ENCODE measurements at places on chromosomes 12 and 14.

- no peak for DNase-seq
Observed at GRCh38 chr12:116529686-116530085, 29.5 kb upstream of the MAP1LC3B2 start.

GRCh38 chr12:39752482-39753137, 133.0 kb upstream of the ABCD2 start:
- no peak for DNase-seq

GRCh38 chr14:102226356-102227125, 78.4 kb downstream of the MOK start:
- DNase-seq, result no peak

DNA sequence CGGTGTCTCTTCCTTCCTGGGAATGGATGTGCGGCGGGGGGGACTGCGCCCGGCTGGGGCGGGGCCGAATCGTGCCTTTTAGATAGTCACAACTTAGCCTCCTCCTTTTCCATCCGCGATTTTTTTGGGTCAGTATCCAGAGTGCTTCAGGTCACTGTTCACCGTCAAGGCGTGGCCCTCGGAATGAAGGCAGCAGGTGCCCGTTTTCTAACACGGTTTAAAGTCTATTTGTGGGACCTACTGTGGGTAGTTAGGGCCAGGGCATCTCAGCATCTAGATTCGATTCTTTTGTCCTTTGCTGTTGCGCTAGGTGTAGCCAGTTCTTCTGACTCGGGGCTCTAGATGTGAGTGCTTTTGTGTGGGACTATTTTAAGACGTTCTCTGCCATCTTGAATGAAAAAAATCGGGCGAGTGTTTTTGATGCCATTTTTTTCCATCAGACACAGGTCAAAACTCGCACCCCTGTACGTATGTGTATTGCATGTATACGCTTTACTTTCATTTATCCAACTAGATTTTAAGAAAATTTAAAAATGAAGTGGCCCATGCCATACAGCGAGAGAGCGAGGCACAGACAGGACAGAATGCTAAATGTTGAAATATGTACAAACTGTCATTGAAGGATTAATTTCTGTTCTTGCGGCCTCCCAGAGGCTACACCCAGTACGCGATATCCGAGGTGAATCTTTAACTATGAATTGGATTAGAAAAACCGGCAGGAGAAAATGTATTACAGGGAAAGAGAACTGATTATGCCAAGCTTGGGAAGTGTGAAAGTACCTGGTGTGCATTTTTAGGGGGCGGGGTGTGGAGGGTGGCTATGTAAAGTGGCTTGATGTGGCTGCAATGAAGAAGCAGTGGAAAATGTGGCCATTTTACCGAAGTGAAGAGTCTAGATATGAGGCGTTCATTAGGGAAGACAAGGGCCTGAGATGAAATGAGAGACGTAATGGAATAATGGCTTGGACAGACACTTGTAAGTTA, 835 bp downstream of the VEZT start:
- peak; percentile 48 for DNase-seq

- DNase-seq, result no peak
Observed at GRCh38 chr12:109815225-109815624, 18.0 kb downstream of the TRPV4 start.

GRCh38 chr12:164207-164606, 49.8 kb downstream of the SLC6A12 start:
- DNase-seq, result no peak

- no peak for DNase-seq
Observed at GRCh38 chr14:73262427-73263183, 25.3 kb downstream of the PAPLN start.

DNA sequence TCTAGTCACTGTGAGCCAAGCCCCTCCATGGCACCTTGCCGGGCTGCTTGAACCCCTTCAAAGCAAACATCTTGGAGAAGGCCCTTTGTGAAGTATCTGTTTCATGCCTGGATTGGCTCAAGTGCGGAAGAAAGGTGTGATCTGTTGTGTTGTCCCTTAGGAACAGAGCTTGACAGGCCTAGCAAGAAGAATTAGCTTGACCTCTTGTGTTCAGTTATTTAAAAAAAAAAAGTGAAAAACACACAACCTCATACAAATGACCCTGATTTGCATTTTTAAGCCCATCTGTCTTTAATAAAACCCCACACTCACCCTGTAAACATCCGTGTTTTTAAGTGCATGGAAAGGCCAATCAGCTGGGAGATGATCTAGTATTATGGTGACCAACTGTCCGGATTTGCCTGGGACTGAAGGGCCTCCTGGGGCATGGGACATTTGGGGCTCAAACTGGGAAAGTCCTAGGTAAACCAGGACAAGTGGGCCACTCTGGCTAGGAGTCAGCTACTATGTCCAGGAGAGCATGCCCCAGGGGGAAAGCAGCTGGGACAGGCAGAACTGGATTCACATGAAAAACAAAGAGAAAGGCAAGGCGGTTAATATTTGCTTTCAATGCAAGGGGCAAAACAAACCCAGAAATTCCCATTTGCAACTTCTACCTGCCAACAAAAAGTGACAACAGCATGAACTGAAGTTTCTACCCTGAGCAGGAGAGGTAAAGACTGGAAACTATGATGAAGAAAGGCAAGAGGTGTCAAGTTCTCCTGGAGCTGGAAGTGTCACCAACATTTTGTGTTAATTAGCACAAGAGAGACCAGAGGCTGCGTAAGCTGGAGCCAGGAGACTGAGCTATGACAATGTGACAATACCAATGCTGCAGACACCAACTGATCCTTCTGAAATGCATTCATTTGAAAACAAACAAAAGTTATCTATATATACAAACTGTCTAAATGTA, 78.6 kb downstream of the CLMN start:
- no peak for DNase-seq

DNA sequence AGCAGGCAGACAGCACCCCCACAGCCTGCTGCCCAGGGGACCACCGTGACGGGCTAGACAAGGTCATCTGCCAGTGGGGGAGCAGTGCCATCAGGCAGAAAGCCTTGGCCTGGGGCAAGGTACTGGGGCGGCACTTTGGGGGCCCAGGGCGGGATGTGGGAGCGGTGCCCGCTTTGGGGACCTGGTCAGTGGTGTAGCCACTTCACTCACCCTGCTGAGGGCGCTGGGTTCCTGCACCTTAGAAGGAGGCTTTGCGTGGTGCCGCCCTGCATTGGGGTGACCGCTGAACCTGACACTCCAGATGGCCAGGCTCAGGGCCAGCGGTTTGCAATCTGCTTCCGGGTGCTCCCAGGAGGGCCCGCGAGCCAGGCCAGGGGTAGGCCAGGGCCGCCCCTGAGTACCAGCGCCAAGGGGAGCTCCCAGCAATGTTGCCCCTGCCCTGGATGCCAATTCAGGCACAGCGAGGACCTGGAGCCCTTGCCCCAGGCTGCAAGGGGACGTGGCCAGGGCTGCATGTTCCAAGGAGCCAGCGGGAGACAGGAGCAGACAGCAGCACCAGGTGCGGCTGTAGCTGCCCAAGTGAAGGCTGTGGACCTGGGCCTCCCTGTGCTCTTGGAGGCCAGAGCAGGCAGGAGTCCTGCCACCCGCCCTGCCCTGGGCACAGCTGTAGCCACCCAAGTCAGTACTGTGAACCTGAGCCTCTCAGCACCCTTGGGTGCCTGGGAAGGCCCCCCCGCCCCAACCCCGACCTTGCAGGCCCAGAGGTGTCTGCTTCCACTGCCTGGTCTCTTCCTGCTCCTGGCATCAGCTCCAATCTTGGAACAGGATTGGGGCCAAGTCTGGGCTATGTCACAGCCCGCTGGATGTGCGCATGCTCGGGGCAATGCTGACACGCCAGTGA, 550.7 kb downstream of the SLC6A15 start:
- DNase-seq, result no peak

DNA sequence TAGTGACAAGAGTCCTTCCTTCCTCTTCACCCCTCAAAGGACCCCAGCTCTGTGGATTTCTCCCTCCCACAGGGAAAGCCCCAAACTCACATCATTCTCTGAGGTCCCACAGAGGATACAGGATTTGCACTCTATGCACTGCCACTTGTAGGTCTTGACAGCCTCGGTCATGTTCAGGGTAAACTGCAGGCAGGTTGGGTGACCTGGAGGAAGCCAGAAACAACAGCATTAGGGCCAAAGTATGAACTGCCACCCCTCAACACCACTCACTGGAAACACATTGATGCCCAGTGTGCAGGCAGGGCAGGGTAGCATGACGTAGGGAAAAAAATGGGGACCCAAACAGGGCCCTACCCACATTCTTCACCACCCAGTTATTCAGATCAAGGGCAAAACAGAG, 264.4 kb downstream of the DPF3 start:
- DNase-seq, result no peak

GRCh38 chr14:69921052-69921451, 41.8 kb downstream of the SMOC1 start:
- no peak for DNase-seq

DNA sequence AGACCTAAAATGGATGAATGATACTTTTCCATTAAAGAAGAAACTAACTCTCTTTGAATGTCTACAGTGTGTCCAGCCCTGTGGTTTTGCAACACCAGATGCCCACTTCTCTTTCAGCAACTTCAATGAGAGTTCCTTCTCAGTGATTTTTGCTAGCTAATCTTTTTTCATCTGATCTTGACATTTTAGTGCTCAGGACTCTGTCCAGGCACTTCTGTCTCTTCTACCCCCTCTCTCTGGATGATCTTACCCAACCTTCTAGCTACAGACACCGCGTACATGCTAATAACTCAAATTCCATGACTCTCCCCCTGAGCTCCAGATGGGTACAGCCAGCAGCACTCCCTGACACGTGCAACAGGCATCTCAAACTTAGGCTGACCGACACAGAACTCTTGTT, 161.1 kb upstream of the FOXN3 start:
- DNase-seq, result no peak

DNA sequence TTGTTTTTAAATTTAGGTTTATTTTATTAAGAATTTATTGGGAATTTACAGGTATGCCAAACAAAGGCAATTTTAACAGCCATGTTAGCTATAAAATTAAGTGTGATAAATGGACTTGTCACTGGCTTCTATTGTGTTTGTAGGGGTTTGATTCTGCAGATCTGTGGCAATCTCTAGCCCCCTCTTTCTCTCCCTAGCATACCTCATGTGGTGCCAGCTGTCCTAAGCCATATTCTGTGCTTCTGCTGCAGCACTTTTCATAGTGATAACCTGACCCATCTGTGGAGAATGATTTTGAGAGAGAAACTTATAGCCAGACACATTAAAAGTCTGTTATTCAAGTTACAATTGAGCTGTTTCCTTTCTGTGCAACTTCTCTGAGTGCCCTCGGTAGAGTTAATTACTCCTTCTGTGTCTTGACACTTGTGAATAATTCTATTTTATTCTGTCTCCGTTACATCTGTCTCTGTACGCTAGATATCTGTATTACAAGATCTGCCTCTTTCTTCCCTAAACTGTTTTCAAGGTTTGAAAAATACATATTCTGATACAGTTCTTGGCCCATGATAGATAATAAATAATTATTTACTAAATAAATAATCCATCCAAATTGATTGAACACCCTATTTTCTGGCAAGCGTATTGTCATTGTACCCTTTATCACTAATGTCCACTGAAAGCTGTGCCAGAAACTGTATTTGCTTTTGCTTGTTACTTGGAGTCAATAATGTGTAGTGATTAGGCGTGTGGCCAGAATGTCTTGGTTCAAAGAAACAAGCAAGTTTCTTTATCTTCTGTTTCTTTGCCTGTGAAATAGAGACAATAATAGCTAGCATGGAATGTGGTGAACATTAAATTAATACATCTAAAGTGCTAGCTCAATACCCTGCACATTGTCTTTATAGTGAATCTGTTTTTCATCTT, 40.0 kb downstream of the FRS2 start:
- DNase-seq, result no peak

- no peak for DNase-seq
Observed at GRCh38 chr12:108625228-108625627, 8.5 kb downstream of the SELPLG start.

DNA sequence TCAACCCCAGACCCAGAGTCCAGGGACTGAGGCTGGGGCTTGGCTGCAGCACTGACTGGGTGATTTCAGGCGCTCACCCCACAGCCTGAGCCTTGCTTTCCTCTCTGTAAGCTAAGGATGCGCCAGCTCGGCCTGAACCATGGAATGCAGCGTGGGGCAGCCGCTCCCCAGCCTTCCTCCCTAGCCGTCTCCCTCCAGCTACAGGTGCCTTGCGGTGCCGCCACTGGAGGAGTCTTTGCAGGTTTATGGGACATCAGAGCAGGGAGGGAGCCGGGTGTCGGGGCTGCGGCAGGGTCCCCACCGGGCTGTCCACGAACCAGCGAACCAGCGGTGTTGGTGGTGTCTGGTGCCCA, 19.4 kb downstream of the PPP2R5C start:
- no peak for DNase-seq

DNA sequence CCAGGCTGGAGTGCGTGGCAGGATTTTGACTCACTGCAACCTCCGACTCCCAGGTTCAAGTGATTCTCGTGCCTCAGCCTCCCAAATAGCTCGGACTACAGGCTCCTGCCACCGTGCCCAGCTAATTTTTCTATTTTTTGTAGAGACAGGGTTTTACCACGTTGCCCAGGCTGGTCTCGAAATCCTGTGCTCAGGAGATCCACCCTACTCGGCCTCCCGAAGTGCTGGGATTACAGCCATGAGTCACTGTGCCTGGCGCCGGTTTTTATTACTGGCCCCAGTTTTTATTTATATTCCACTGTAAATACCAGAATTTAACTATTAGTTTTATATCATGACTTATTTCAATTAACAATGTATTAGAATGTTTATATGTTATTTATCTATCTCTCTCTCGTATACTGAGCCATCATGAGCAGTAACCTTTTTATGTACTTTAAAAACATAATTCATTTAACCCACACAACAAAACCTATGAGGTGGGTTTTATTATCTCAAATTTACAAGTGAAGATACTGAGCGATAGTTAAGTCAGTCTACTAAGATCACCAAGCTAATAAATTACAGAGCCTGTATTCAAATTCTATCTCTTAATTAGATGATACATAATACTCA, 47.8 kb downstream of the HECTD1 start:
- no peak for DNase-seq

GRCh38 chr12:30019366-30020140, 235.8 kb upstream of the TMTC1 start:
- DNase-seq, result no peak

DNA sequence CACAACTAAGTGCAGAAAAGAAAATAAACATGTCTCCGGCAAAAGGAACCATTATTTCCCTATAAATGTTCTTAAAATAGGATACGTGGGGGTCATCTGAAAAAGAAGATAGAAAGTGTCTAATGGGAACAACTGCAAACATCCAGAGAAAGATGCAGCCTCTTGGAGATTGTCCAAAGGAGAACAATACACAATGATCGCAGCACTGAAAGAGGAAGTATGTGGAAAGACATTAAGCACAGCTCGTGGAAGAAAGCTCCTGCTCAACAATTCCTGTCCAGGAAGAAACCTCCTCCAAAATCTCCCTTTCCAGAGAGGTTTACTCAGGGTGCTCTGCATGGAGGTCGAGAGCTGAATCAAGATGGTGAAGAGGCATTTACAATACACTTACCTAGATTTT, 2.5 kb upstream of the LALBA start:
- DNase-seq, result no peak

GRCh38 chr12:20268771-20269170, 99.6 kb upstream of the PDE3A start:
- no peak for DNase-seq

- DNase-seq, result peak; percentile 44
Observed at GRCh38 chr14:25431211-25432076, 381.5 kb upstream of the STXBP6 start.

- DNase-seq, result no peak
Observed at GRCh38 chr12:122348505-122348904, 74.0 kb downstream of the CLIP1 start.
